ENCODE measurements at places on chromosomes 2 and 18.

- DNase-seq = no peak
These were observed 183.8 kb downstream of the TFCP2L1 start for GRCh38 chr2:121101093-121101715.

GRCh38 chr2:59744436-59744835 lies 809.0 kb downstream of the BCL11A start:
- DNase-seq = no peak

GRCh38 chr2:118044854-118045253 lies 31.0 kb upstream of the CCDC93 start:
- DNase-seq = no peak

- no peak for DNase-seq
These were observed 54.5 kb upstream of the SETBP1 start for GRCh38 chr18:44626236-44626635.

DNA sequence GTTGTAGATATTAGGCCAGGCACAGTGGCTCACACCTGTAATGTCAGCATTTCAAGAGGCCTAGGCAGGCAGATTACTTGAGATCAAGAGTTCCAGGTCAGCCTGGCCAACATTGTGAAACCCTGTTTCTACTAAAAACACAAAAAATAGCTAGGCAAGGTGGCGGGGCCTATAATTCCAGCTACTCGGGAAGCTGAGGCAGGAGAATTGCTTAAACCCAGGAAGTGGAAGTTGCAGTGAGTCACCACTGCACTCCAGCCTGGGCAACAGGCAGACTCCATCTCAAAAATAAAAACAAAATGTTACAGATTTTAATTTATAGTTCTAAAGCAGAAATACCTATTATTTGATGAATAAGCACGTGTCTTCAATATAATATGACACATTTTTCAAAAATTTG lies 65.6 kb upstream of the UBXN4 start:
- no peak for DNase-seq

DNA sequence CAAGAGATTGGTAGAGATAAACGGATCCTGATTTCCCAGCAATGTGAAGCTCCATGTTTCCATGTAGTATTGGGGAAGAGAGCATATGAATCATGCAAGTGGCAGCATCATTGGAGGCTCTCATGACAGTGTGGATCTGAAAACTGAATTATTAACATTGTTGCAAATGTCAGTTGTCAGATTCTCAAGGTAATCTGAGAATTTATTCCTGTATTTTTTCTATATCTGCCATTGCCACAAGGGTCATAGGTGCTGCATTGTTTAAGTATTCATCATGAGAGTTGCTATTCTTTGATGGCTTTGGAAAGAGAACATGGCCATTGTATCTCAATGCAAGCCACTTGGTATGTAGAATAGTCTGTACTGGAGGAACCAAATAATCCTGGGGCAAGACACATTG lies 1217.0 kb upstream of the ZEB2 start:
- no peak for DNase-seq

DNA sequence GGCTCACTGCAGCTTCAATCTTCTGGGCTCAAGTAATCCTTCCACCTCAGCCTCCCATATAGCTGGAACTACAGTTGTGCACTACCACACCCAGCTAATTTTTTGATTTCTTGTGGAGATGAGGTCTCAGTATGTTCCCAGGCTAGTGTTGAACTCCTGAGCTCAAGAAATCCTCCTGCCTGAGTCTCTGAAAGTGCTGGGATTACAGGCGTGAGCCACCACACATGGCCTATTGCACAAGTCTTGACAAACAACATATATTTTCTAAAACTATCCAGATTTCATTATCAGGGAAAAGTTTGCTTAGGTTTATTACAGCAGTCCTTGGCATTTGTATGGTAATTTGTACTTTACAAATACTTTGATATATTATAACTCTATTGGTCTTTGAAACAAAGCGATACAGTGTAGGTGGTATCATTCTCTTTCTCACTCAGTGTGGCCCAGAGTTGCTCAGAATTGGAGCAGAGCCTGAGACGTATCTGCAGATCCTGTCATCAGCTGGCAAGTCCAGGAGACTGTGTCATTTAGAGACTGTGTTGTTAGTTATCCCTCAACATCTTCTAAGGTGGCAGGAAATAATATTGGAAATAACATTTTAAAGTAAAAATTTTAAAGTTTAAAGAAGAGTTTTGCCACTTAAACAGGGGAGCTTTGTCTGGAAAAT lies 41.4 kb downstream of the PDK1 start:
- no peak for DNase-seq

DNA sequence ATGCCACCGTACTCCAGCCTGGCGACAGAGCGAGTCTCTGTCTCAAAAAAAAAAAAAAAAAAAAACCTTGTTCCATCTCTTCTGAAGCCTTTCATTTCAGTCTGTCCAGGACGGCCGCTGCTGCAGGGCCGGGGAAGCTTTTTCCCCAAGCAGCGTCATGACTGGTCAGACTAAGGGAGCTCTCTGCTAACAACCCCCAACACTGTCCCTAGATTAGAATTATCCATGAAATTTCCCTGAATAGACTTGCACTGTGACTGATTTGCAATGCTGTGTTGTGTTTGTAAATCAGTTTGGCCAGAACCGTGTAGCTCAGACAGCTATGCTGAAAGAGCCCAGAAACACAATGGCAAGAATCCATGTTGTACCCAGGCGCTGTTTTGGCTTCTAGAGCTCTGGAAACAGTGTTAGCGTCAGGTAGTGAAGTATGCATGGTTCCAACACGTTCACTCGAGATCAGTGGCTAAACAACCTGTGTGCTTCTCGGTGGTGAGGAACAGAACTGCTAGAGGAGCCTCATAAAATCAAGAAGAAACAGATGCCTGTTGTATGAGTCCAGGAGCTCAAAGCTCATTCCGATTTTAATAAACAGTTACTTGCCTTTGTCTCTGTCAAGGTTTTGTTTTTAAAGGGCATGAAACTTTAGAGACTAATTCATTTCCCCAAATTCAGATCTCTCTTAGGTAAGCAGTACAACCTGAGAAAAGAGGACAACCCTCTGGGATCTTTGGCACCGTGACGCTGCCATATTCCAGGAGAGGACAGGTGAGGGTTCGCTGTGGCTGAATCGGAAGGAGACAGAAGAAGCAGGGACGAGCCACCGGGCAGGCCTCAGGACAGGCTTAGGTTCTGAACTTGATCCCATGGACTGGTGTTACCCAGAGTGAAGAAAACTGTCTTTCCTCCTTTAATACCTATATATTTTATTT lies 43.5 kb downstream of the GORASP2 start:
- DNase-seq = no peak

GRCh38 chr2:86372133-86372532 lies 34.7 kb upstream of the REEP1 start:
- DNase-seq = no peak

GRCh38 chr2:149027590-149028250 lies 10.8 kb upstream of the LYPD6B start:
- DNase-seq = no peak

GRCh38 chr18:46398625-46399024 lies 258.4 kb downstream of the LOXHD1 start:
- no peak for DNase-seq

DNA sequence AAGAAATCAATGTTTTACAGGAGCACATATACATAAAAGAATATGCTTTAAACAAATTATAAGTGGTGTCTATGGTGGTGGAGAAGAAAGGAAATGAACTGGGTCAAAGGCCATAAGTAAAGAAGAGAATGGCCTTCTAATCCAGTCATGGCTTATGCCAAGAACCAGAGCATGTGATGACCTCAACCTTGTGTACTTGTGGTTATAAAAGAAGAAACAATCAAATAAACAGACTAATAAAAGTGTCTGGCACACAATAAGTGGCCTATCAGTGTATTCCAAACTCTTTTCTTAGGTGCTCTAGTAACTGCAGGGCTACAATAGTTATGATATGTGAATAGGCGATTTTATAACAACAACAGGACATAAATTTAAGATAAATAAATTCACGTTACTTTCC lies 2.6 kb downstream of the SERPINB11 start:
- DNase-seq = no peak

GRCh38 chr2:216012133-216012829 lies 1.1 kb downstream of the MREG start:
- no peak for DNase-seq

DNA sequence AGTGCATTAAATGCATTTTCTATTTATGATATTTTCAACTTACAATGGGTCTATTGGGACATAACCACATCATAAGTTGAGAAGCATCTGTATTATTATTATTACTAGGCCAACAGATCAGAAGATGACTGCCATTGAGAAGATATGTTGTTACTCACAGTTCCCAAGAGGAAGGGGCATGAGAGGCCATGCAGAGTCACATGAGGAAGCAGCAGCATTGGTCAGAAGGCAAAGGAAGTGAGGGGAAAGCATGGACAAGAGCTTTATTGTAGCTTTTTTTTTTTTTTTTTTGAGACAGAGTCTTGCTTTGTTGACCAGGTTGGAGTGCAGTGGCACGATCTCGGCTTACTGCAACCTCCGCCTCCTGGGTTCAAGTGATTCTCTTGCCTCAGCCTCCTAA lies 66.2 kb upstream of the LCLAT1 start:
- no peak for DNase-seq

DNA sequence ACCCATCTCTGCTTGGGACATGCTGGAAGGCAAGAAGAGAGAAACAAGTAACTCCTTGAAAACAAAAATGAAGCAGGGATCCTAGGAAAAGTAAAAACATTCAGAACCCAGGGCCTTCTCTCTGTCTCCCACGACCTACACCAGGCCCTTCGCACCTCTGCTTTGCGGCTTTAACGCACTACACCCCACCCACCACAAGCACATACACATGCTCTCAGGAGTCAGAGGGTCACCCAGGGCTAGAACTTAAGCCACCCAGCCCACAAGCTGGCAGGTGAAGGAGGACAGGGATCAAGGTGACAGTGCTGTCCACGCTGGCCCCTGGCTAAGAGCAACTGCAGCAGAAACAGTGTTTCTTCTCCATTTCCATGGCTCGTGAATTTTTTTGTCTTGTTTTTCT lies 72.2 kb downstream of the BCL11A start:
- no peak for DNase-seq
